ENCODE measurements at places on chromosomes 2 and 18.

- DNase-seq, result no peak
These were observed 46.1 kb downstream of the DNMT3A start for GRCh38 chr2:25295621-25296020.

- DNase-seq, result no peak
These were observed 423.7 kb upstream of the MMADHC start for GRCh38 chr2:150011161-150011730.

DNA sequence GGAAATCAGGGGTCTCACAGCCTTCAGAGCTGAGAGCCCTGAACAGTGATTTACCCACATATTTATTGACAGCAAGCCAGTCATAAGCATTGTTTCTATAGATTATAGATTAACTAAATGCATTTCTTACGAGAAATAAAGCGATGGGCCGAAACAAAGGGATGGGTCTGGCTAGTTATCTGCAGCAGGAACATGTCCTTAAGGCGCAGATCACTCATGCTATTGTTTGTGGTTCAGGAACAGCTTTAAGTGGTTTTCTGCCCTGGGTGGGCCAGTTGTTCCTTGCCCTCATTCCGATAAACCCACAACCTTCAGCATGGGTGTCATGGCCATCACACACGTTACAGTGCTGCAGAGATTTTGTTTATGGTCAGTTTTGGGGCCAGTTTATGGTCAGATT is 36.4 kb downstream of the TANC1 start:
- no peak for DNase-seq

GRCh38 chr2:105397953-105398335 is 907 bp downstream of the FHL2 start:
- DNase-seq, result no peak

DNA sequence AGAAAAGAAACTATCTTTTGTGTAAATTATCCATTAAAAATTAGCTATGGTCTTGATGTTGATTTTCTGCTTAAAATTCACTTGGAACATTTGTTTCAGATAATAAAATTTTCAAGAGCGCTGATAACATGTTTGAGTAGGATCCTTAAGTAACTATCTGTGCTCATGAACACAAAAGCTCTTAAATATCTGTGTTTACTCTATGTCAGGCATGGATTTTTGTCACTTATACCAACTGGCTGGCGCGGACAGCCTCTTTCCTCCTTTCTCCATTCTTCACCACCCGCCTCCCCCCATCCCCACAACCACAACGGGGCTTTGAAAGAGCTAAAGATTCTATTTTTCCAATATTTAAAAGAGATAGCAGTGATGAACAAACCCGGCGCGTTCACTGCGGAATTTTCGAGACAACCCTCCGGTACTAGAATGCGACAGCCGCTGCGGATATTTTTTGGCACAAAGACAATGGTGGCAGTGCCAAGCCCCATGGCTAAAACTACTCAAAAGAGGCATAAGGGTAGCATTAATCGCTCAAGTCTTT is 181.5 kb downstream of the TCF4 start:
- DNase-seq, result no peak

- no peak for DNase-seq
These were observed 84.8 kb downstream of the ACAA2 start for GRCh38 chr18:49728542-49728941.

GRCh38 chr2:173752152-173752551 is 213.0 kb downstream of the SP3 start:
- no peak for DNase-seq

GRCh38 chr2:149601141-149601796 is 13.7 kb upstream of the MMADHC start:
- no peak for DNase-seq

GRCh38 chr2:120873958-120874887 is 138.6 kb downstream of the GLI2 start:
- DNase-seq, result no peak

DNA sequence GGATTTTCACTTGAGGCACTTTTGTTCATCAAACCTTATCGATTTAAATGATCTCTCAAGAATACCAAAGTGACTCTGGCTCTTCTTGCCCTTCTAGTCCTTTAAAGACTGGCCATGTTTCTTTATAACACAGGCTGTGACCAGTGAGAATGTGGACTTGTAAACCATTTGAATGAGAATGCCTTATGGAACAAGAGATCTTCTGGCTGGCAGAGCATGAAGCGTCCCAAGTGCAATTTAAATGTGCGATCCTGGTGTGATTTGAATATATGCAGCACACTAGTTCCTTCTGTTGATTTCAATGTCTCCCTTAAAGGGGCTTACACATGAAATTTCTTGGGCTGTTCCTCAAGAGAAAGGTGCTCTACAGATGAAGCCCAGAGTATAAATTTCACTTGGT is 262.4 kb upstream of the CCDC68 start:
- no peak for DNase-seq

- DNase-seq, result no peak
These were observed 793.1 kb downstream of the ERBB4 start for GRCh38 chr2:211745295-211746097.

DNA sequence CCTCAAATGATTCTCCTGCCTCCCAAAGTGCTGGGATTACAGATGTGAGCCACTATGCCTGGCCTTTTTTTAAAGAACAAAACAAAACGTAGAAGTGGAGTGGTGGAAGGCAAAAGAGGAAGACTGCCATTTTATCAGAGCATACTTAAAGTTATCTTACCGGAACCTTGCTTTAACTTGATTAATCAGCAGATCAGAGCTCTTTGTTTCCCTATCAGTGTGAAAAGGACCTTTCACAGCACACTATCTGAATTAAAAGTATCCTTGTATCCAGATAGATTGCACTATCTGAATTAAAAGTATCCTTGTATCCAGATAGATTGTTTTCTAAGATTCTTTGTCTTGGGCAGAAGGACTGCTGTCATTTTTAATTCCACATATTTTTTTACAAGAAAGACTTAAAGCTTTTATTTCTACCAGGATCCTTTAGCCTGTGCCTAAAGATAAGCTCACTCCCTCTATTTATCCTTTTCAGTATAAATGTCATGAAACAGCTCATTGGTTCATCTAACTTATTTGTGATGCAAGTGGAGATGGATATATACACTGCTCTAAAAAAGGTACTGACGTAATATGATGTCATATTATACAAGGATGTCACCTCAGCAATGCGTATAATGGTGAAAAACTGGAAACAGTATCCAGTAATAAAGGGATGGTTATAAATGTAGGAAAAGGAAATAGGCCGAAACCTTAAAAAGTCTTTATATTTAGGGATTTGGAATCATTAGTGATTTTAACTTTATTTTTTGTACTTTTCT is 17.8 kb downstream of the GMCL1 start:
- DNase-seq, result no peak

- DNase-seq, result no peak
These were observed 22.4 kb downstream of the TMEM200C start for GRCh38 chr18:5872886-5873285.

GRCh38 chr2:52695731-52696130 is 1071.9 kb upstream of the CHAC2 start:
- DNase-seq, result no peak

DNA sequence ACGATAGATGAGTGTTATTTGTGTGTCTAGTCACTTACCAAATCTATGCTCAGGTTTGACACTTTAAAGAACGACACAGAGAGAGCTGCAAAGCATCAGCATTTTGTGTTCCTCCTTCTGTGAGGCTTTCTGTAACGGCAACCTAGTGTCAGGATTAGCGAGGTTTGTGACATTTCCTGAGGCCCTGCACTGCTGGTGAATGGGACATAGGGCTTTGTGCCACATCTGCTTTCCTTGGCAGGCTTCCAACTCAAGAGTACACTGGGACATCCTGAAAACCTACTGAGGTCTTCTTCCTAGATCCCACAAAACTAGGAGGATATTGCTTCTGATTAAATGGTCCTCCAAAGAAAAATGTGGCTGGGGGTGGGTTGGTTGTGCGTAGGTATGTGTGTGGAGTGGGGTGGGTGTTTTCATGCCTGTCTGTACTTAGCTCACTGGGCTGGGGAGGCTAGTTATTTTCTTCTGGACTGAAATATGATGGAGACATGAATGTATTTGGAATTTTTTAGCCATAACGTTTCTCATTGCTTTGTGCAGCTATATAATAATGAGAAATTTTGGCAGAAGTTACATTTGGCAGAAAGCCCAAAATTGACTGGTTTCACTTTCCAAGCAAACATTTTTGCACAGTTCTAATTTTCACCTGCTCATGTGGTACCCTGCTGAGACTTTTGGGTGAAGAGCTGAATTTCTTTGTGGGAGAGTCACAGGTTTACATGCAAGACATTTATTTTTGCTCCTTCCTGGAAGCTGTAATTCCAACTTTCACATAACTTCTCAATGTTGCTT is 308.4 kb downstream of the XIRP2 start:
- no peak for DNase-seq

GRCh38 chr2:207895274-207895860 is 125.7 kb upstream of the FZD5 start:
- no peak for DNase-seq

Data from stimulated activated CD8-positive, alpha-beta memory T cell treated with anti-CD3 and anti-CD28 coated beads, Interleukin-4, amount 100 ng/mL, for 4 hours (primary cell).